ENCODE measurements at places on chromosomes 3 and 15.

GRCh38 chr3:134419960-134420321, 45.7 kb upstream of the AMOTL2 start:
- ATAC-seq: no peak

DNA sequence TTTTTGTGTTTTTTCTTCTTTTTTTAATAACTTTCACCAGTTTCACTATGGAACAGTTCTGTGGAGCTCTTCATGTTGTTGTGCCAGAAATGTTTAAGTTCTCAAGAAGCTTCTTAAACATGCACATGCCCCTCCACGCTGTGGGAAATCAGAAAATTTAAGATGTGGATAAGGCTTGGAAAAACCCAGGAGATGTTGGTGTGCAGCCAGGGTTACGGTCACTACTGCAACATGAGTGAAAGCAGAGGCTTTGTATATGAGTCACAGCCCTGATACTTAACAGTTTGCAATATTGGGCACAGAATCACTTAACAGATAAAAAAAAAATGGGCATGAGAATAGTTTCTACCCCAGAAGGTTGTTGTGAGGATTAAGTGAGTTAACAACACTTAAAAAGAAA, 399.9 kb downstream of the LRTM1 start:
- ATAC-seq: no peak

- no peak for ATAC-seq
These were observed 541.7 kb upstream of the ZNF385D start for GRCh38 chr3:22292681-22293080.

GRCh38 chr3:155846119-155846518, 8.1 kb downstream of the SLC33A1 start:
- no peak for ATAC-seq

GRCh38 chr15:67548236-67548852, 5.8 kb downstream of the MAP2K5 start:
- ATAC-seq: no peak
